ENCODE measurements at places on chromosomes 13 and 19. TPM values are rescaled to one million over a fixed set of nuclear protein-coding genes. Genes with fewer than 3 reads are reported as not detected.

DNA sequence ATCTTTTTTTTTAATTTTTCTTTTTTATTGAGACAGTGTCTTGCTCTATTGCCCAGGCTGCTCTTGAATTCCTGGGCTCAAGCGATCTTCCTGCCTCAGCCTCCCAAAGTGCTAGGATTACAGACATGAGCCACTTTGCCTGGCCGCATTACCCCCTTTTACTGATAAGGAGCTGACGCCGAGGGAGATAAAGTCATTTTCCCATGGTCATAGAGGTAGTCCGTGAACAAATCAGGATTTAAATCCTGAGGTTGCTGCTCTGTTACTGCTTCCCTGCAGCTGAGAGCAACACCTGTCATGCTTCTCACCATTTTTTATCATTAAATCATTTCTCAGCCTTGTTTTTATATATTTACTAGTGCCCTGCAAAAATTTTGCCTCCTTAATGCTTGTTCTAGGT, 7.4 kb downstream of the CYSLTR2 start:
- no peaks in the 10 kb centered on the region for H3K36me3 ChIP-seq
- H3K4me3 ChIP-seq: no peak overlapping the region
- no peak for DNase-seq
- H3K27ac ChIP-seq: no peak overlapping the region
- H3K27me3 ChIP-seq: no peaks in the 10 kb centered on the region

MAMSTR gene
- total RNA-seq: 0.29 TPM

DNA sequence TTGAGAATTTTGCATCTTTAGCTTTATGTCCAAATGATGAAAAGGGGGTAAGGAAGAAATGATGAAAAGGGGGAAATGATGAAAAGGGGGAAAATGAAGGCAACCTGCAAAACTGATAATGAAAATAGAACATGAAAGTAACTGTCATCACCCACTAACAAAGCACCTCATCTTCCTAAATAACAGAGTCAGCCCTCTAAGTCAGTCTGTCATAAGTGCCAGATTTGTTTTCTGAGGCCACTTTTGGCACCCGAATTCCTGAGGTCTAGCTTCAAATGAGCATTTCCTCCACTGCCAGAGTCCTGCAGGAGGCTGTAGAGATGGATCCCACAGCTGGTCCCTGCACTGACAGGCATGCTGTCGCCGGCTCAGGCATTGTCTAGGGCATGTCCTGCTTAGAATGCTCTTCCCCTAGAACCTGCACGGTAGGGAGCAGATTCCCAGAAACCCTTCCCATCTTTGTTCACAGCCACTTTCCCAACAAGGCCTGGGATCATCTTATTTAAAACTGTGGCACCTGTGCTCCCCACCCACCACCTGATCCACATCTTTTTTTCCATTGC, 25.3 kb downstream of the RAP2A start:
- H3K27me3 ChIP-seq: no peaks in the 10 kb centered on the region
- no peak overlapping the region for H3K4me3 ChIP-seq
- H3K27ac ChIP-seq: no peak overlapping the region
- H3K36me3 ChIP-seq: no peaks in the 10 kb centered on the region

DNA sequence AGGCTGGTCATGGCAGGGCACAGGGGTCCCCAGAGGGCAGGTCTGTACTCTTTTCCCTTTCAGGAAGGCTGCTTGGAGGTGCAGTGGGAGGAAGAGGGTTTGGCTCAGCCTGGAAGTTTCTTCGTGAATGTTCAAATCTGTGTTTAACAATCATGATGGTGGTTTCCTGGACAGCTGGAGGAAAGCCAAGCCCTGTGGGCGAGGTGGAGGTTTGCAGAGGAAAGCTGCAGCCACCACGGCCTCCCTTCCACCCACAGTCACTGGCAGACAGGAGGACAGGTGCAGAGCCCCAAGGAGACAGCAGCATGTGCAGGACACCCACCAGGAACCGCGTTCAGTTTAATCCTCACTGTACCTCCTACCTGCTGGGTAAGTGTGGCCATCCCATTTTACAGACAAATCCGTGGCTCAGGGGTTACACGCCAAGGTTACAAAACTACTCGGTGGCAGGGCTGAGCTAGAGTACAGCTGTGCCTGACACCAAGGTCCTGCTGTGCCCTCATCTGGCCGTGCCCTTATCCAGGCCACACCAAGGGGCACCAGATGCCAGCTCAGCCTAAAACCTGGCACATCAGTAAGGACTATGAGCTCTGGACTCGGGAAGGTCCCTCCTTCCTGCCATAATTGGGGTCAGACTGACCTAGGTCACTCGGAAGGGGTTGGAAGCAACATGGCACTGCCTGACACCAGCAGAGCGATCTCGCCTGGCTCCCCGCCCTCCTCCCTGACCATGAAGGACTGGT, 34.1 kb downstream of the SUGP2 start:
- peaks cover 43% of the 10 kb centered on the region for H3K36me3 ChIP-seq
- peaks cover 4% of the 10 kb centered on the region for H3K4me1 ChIP-seq
- H3K27ac ChIP-seq: no peak overlapping the region
- no peaks in the 10 kb centered on the region for H3K27me3 ChIP-seq
- H3K4me3 ChIP-seq: no peak overlapping the region

GRCh38 chr19:46618670-46619231, 6.1 kb downstream of the PTGIR start:
- no peak overlapping the region for H3K27ac ChIP-seq
- no peaks in the 10 kb centered on the region for H3K36me3 ChIP-seq
- no peak overlapping the region for H3K4me3 ChIP-seq
- no peak for DNase-seq
- H3K4me1 ChIP-seq: peaks cover 17% of the 10 kb centered on the region

Data from thyroid gland (tissue), 4 donors.